ENCODE measurements at places on chromosomes 5 and 9.
A peak's percentile ranks its signal among the peaks of the same experiment; 100 is the strongest.

DNA sequence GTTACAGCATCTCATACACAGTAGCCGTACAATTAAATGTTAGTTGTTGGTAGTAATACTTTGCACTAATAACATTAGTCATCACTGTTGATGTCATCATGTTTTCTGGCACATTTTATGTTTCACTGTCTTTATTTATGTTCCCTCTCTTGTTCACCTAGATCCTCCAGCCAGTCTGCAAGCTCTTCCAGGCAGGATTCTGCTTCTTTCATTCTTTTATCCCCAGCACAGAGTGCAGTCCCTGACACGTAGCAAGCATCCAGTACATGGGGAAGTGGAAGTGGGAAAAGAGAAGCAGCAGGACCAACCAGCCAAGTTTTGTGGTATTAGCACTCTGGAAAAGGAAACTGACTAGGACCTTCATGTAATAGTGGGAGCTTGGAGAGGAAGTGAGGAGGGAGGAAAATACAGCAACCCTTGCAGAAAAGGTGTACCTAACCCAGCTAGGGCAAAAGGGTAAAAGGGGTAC is 89.7 kb upstream of the SLC44A1 start:
- no peak for DNase-seq

DNA sequence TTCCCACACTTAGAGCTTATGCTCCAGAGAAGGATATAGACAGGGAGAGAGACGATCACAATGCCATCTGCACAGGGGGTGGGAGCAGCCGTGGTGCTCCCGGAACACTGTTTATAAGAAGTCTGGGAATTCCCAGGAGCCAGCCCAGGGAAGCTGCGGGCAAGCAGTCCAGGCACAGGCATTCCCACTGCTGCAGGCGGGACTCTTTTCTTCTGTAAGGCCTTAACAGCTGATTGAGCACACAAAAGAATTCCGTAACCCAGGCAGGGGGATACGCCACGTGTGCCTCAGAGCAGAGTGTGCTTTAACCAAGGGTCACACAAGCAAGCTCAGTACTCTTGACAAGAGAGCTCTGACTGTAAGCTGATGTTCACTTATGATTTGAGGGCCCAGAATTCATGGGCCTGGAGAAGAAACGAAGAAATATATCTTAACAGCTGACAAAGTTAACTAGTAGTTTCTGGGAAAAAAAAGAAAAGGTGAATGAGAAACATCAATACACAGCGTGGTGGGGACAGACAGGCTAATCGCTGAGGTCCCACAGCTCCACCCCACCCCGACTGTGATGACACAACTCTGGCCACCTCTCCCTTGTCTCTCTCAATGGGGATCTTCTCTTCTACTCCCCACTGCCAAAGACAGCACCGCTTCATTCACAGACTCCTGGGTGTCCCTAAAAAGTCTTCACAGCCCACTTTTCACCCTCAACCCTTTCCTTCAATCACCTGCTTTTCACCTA is 85.9 kb upstream of the SIMC1 start:
- DNase-seq = no peak

- DNase-seq = no peak
These were observed at the start of gene GLRA1 for GRCh38 chr5:151924564-151925301. GLRA1 (minus strand) TSS chr5:151924851; CDS start chr5:151924549, 302 bp downstream.

GRCh38 chr5:149228618-149229297 is 42.9 kb upstream of the AFAP1L1 start:
- DNase-seq = no peak

DNA sequence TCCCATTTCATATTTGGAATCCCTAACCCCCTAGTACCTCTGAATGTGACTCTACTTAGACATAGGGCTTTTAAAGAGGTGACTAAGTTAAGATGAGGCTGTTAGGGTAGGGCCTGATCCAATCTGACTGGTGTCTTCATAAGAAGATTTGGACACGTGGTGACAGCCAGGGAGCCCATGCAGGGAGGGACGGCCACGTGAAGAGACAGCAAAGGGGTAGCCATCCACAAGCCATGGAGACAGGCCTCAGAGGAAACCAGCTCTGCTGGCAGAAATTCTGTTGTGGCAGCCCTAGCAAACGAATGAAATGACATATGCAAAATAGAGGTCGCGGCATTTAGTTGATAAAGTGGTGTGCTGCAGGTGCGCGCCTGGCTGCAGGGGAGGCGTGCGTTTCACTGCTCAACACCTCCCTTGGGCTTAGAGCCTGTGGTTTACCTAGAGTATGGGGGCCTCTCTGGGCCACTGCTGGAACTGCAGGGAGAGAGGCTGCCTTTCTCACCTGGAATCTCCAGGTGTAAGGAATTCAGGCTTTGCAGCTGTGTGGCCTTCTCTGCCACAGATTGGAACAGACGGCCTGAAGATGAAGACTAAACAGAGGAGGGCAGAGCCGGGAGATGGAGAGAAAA is 7.1 kb upstream of the AFAP1L1 start:
- DNase-seq = peak; percentile 13

DNA sequence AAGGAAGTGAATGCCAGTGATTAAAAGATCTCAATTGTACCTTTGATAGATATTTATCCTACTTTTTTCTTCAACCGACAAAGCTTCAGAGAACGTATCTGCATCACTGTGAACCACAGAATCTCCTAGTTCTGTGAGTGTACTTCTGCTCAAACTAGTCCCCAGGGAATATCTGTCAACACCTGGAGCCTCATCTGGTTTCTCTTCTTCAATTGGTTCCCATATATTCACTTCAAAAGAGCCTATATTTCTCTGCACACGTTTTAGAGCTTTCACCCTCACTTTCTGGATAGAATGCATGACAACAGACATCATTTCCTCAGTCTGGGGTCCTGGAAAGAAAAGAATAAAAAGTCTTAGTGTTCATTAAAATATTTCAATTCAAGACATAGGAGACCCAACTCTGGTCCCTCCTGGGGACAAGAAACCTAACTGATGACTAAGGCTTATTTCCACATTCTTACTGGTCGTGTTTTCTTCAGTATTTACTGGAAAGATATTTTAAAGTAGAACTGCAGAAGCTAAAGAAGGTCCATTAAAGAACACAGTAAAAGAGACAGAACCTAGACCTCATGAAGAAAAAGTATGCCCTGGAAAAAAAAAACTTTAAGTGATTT is 64.3 kb downstream of the CPLANE1 start:
- DNase-seq = no peak

DNA sequence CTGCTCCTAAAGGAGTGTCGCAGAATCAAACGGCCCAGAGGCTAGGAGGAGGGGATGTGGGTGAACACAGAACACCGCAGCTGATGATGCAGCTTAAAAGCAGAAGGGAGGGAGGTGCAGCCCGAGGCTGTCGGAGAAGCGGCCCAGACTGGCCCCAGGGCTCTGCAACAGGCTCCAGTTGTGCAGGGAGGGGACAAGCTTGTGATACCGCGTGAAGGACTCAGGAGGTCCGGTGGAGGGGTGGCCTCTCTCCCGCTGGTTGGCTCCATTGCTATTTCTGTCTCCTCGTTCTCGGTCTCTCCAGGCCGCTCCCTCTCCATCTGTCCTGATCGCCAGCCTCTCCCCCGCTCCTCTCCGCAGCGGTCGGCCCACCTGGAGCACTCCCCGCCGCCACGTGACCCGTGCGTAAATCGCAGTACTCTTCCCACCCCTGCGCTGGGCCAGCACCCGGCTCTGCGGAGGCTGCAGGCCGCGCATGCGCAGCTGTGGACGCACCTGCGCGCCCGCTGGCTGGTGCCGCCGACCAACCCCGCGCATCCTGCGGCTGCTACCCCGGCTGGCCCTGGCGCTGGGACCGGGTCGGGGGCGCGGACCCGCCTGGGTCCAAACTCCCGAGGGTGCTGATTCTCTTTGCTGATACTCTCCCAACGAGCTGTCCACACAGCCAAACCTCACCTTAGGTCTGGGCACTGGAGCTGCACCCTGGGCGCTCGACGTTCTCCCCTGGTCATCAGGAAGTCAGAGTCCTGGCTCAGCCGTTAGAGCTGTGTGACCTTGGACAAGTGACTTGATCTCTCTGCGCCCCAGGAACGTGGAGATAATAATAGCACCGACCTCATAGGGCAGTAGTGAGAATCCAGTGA is 3.7 kb upstream of the STXBP1 start:
- peak; percentile 58 for DNase-seq

- DNase-seq = no peak
These were observed 11.5 kb upstream of the PANK3 start for GRCh38 chr5:168590666-168591065.

- no peak for DNase-seq
These were observed 14.6 kb upstream of the F2R start for GRCh38 chr5:76701298-76701697.

GRCh38 chr9:133734590-133735414 is 3.4 kb downstream of the SARDH start:
- DNase-seq = no peak

DNA sequence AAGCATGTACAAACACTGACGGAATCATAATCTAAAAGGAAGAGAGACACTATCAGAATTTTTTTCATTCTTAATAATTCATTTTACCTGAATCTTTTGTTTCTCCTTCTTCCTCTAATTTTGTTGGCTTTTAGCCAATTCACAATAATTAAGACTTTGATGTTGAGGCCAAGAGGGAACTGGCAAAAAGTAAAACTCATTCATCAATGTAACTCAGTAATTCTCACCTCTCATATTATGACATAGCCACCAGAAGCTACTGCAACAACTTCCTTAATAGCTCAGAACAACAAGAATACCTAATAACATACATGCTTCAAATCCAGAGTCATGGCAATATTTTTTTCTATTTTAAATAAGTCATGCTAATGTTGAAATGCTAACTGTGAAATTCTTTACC is 64.5 kb downstream of the MCTP1 start:
- DNase-seq = no peak
